Stimulated activated CD4-positive, alpha-beta T cell treated with anti-CD3 and anti-CD28 coated beads, Interleukin-15, amount 100 ng/mL, for 1 hour (primary cell): ENCODE measurements at places on chromosomes 16 and 17.

- DNase-seq: no peak
These were observed 39.9 kb downstream of the SMPD3 start for GRCh38 chr16:68408428-68408827.

DNA sequence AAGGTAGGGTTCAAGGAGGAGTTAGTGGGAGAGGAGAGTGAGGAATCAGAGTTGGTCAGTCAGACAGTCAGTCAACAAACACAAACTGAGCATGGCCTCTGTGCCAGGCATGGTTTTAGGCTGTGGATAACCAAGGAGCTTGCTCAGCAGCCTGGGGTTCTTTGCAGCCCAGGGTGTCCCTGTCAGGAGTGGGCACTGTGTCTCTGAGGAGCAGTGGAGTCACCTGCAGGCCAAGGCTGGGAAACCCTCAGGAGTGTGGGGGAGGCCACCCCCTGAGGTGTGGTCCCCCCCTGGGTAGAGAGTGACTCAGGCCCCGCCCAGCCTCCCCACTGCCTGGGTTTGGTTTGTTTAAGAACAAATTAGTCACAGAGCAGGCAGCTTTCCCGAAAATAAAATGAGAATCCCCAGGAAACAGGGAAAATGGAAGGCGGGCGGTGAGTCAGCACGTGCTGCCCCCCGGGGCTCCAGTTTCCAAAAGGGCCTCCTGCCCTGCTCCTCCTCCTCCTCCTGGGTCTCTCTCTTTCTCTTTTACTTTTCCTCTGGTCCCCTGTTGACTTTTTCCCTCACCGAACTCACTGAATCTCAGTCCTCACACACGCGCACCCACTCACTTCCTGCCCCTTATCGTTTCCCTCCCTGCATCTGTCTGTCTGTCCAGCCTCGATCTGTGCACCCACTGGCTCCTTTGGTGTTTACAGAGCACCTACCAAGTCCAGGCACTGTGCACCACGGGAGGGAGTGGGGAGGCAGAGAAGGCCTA is 44.3 kb downstream of the SOCS3 start:
- peak; percentile 23 for DNase-seq

- no peak for DNase-seq
These were observed 263.2 kb downstream of the WWOX start for GRCh38 chr16:78362524-78363135.

GRCh38 chr17:40471846-40472732 is 28.8 kb downstream of the IGFBP4 start:
- no peak for DNase-seq

DNA sequence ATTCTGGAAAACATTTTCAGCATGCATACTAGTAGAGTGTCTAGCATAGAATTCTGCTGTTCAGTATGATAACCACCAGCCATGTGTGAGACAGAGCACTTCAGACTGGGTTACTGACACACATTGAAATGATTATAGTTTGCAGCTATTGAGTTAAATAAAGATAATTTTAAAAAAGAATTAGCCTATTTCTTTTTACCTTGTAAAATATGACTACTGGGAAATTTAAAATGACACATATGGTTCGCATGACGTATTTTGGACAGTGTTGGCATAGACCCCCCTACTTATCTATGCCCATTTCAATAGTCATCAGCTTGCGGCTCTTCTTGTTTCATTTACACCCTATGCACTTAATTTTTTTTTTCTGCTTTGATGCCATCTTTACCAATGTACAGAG is 4.7 kb upstream of the SDK2 start:
- no peak for DNase-seq

DNA sequence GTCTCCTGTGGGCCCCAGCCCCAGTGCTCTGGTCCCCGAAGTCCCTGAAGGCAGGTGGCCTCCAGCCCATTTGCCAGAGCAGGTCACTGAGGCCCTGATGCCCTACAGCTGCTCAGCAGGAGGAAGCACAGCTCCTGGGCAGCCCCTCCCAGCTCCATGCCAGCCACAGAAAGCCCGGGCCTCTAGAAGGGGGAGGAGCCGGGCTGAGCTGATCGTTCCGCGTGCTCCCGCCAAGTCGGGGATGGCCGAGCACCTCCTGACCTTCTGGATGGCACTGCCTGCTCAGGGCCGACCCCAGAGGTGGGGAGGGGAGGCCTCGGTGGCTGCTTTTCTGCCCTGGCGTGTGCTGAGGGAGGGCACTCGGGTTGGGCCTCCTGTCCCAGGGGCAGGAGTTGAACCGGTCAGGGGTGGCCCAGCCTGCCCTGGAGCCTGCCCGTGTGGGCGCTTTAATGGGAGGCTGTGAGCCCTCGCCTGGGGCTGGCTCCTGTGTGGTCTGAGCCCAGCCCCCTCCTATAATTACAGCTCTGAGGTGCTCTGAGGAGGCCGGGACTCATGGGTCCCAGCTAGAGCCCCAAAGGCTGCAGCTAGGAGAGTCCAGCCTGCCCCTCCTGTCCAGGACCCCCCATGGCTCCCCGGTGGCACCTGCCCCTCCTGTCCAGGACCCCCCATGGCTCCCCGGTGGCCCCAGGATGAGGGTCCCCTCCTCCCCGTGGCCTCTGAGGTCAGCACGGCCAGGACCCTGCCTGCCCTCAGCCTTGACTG is 29.7 kb downstream of the ZFPM1 start:
- DNase-seq: no peak

DNA sequence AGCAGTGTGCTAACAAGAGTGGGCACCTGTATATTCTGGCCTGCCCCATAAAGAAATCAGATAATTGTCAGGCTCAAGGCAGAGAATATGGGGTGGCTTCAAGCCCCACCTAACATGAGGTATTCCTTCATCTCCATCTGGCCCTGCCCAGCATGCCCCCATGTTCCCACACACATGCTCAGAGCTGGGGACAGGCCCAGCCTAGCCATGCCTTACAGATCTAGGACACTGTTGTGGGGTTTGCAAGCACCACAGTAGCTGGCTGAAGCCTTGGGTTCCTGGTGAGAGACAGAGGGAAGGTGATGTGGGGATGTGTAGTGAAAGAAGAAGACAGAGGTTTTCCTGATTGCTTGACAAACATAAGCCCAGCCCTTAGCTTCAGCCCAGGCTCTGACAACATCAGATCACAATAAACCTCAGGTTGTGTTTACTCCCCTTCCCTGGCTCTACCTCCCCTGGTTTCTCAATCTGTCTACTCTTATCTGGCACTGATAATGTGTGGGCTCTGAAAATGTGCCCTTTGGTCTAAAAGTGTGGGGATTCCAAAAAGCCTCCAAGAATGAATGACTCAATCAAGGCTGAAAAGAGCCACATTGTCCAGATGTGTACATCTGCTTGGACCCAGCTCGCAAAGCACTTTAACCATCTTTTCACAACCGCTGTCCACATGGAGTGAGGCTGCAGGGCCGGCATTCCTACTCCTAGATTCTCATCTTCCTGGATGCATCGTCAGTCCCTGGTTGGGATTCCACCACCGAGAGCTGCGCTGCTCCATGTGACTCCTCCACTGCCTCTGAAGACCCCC is 34.4 kb downstream of the CDRT4 start:
- DNase-seq: no peak

- DNase-seq: no peak
These were observed 14.0 kb downstream of the GDE1 start for GRCh38 chr16:19507867-19508266.

GRCh38 chr16:53864819-53865493 is 161.0 kb downstream of the FTO start:
- no peak for DNase-seq

DNA sequence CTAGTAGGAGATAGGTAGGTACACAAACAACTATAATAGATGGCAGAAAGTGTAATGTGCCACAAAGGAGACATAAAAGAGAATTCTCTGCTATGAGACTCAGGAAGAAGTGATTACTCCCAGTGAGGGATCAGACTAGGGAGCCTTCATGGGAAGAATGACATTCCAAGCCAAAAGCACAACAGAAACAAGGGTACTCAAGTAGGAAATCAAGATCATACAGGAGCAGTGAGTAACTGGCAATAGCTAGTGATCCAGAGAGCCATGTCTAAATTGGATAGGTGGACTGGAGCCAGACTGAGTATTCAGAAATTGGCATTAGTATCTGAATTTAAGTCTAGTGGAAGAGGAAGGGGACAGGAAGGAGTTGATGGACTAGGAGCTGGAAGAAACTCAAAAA is 10.7 kb downstream of the RFFL start:
- DNase-seq: no peak

GRCh38 chr16:82660966-82661365 is 34.2 kb downstream of the CDH13 start:
- no peak for DNase-seq

DNA sequence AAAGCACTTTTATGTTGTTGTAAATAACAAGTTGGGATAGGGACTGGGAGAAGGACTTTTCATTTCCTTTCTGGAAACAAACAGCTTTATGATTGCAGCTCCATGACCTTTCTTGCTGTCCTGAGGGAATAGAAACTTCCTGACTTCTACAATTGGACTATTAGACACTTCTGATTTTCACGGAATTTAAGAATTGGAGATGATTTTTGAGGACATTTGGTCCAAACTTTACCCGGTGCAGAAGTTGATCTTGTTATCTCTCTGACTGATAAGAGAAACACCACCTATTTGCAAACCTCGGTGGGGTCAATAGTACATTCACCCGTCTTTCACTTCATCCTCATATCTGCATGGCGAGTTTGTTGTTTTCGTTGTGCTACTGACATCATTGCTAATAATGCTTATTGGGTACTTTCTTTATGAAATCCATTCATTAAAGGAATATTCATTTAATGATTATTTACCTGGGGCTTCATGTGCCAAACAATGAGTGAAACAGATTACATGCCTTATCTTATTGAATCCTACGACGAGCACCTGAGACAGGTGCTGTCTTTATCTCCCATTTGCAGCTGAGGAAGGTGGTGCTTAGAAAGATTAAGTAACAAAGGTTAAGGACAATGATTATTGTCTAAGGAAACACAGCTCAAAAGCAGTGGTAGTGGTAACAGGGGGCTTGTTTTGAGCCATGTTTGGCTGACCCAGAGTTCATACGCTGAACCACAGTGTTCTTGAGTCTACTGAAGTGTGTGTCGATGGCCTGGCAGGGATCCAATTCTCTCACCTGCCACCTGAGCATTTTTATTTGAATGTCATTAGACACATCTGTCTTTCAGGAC is 176.9 kb upstream of the FAM20A start:
- no peak for DNase-seq

- DNase-seq: no peak
These were observed 273.4 kb downstream of the HAPSTR1 start for GRCh38 chr16:9364721-9365369.

- DNase-seq: no peak
These were observed 86.3 kb downstream of the MYH11 start for GRCh38 chr16:15770512-15770911.

DNA sequence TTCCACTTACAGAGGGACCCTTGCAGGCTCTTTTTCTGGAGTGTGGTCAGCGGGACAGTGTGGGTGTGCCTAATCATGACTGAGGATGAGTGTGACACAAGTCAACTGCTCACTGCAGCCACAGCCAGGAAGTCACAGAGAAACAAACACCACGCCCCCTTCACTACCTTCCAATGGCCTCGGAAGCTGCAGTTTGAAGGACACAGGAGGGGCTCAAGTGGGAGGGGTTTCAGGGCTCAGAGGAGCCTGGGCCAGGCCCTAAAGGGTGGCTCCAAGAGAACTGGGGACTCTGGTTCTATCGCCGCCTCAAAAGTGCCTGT is 116.2 kb upstream of the SDK2 start:
- DNase-seq: no peak

DNA sequence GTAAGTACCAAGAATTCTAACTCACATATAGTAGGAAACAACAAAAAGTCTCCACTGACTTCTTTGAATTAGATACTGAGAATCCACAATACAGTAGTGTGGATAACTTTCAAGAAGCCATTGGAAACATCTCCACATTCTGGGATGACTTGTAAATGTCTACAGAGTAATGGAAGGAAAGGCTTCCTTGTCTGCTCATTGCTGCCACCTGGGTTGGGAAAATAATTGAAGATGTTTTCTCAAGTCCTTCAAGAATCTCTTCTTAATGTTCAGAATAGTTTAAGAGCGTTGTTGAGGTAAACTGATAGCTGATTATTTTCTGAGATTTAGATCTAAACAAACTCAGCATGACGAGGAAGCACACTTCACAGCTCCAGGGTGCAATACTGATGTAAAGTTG is 14.0 kb downstream of the CPSF4L start:
- no peak for DNase-seq

GRCh38 chr17:1573932-1574696 is 11.5 kb upstream of the PITPNA start:
- DNase-seq: peak; percentile 19

DNA sequence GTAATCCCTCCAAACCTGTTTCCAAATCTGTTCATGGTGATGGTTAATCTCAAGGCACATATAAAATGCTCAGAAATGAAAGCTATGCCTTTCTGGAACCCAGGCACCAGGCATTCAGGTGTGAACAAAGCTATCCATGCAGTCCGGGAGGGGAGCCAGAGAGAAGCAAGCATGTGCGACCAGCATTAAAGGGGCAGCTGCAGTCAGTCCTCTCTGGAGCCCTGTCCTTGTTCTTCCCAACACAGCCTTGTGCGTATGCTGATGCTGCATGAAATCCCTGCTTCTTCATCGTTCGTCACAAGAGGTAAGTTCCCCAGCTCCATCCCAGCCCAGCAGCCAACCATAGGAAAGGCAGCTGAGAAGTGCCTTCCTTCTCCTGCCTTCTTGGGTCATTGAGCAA is 148.7 kb downstream of the GRIN2A start:
- no peak for DNase-seq

- DNase-seq: no peak
These were observed 91.4 kb upstream of the FA2H start for GRCh38 chr16:74865922-74866598.

DNA sequence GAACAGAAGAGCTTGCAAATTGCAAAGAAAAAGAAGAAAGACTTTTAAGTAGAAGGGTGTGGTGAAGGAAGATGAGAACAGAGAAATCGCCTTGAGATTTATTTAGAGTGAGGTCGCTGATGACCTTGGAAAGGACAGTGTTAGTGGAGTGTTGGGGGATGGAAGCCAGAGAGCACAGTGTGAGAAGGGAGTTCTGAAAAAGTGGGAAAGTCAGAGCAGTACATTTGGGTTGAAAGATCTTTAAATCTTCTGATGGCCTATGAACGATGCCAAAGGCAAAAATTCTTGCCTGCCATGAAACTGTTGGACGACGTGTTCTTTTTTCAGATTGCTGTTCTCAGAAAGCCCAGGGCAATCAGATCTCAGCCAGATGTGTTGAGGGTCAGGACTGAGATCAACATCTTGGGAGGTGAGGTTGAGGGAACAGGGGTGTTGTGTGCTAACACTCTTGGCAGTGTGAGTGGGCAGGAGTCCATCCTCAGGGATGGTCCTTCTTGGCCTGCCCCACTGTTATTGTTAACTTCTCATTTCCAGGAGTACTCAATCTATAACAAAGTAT is 330.1 kb downstream of the MAP2K6 start:
- DNase-seq: no peak

DNA sequence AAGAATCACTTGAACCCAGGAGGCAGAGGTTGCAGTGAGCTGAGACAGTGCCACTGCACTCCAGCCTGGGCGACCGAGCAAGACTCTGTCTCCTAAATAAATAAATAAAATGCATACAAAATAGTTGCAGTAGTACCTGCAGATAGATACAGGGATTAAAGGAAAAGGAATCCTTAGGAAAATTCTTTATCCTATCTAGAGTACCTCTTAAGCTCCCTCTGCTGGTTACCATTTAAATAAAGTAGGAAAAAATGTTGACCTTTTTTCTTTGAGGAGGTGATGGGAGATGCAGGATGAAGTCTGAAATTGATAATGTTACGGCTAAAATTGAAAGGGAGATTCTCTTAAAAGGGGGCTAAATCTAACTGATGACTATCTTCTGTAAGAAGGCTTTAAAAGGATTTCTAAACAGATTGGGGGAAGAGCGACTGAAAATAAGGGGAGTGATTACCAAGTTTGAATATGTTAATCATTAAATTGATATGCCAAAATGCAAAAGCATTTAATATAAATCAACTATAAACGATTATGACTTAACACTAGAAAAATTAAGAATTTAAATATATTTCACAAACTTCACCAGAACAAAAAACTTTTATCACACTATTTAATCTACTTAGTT is 29.4 kb downstream of the C16orf87 start:
- DNase-seq: no peak
